ENCODE measurements at places on chromosomes 6 and 20. TPM values are rescaled to one million over a fixed set of nuclear protein-coding genes. Genes with fewer than 3 reads are reported as not detected.
A peak's percentile ranks its signal among the peaks of the same experiment; 100 is the strongest.

DNA sequence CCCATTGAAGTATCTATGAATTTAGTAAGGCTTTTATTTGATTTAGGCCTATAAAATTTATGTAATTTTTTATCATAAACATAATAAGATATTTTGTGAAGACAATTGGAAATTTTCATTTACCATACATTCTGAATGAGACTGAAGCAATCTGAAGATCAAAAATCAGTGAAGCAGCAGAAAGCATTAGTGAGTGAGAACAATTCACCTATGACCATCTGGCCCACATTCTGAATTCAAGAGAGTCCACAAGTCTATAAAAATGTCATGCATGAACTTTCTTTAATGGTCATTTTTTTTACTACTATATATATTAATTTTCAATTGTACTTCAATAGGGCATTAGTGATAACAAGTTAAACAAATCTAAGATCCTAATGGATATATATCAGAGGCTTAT lies 1026.6 kb upstream of the MAP3K7 start:
- H3K27ac ChIP-seq = no peak overlapping the region
- no peaks in the 10 kb centered on the region for H3K4me1 ChIP-seq
- H3K36me3 ChIP-seq = no peaks in the 10 kb centered on the region
- no peak for DNase-seq
- no peaks in the 10 kb centered on the region for H3K27me3 ChIP-seq

DNA sequence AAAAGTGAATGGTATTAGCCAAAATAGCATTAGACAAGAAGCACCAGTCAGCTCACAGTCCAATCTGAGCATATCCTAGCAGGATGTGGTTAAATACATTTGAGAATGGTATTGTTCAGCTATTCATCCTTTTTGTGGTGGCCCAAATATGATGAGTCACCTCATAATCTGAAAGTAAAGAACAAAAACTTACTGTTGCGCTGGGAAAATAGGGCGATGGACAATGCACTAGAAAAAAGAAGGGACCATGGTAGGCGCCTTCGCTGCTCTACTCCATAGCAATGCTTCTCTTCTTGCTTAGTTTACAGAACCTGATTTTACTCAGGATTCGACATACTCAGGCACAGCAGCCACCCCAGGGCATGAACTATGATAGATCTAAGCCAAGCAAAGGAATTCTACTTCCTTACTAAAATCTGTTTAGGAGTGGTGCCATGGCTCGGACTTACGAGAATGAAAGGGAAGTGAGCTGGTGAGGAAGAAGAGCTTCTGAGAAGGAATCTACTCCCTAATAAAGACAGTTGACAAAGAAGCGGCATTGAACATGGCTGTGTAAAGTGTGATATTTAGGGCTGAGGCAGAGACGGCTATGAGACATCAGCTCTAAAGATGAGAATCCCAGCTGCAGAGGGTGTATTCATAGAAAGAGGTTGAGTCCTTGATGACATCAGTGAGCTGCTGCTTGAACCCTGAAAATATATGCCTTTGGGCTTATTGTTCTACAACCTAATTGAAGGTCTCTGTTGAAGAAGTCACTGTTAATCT lies 16.6 kb upstream of the FBXO9 start:
- H3K4me1 ChIP-seq = peaks cover 26% of the 10 kb centered on the region
- no peaks in the 10 kb centered on the region for H3K36me3 ChIP-seq
- peak; percentile 93 for DNase-seq
- no peak overlapping the region for H3K4me3 ChIP-seq
- H3K27ac ChIP-seq = peak overlapping the region; percentile 91

RTEL1 gene
- 14.9 TPM for total RNA-seq

KHDC1L gene
- not detected for total RNA-seq

DCDC2 gene
- 0.06 TPM for total RNA-seq

- no peaks in the 10 kb centered on the region for H3K27me3 ChIP-seq
- H3K36me3 ChIP-seq = no peaks in the 10 kb centered on the region
- H3K27ac ChIP-seq = no peak overlapping the region
- DNase-seq = no peak
- H3K4me3 ChIP-seq = no peak overlapping the region
These were observed 22.7 kb downstream of the UTRN start for GRCh38 chr6:144307880-144308279.

DNA sequence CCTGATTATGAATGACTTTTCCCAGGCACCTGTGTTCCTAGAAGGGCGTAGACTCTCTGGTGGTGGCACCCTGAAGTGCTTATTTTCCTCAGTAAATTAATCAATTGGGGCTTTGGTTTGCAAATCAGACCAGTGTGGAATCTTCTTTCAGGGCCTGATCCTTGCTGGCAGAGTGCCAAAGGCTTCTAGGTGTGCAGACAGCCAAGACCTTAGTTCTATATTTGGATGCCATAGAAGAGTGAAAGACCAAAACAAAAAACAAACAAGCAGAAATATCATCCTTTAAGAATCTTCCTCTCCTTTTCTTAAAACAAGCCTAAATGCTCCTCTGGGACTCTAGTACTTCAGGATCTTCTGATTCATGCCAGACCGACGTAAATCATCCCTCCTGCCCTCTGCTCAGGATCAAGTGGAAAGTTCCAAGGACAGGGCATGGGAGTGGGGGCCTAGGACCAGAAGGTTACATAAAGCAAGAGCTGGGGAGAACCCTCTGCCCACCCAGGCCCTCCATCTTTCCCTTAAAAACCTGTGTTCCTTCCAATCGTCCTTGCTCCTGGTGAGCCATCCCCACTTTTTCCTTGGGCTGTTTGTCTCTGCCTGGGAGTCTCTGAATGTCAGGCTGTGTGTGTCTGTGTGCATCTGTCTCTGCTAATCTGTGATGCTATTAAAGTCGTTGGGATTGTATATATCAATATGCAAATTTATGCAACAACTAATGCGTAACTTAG lies 70.5 kb upstream of the MYLIP start:
- H3K27ac ChIP-seq = no peak overlapping the region
- H3K27me3 ChIP-seq = no peaks in the 10 kb centered on the region
- peak; percentile 51 for DNase-seq
- peaks cover 9% of the 10 kb centered on the region for H3K4me1 ChIP-seq
- no peak overlapping the region for H3K4me3 ChIP-seq
- no peaks in the 10 kb centered on the region for H3K36me3 ChIP-seq

GRCh38 chr6:109503327-109504224 lies 20.6 kb upstream of the ZBTB24 start:
- H3K4me3 ChIP-seq = no peak overlapping the region
- DNase-seq = no peak
- H3K27me3 ChIP-seq = no peaks in the 10 kb centered on the region
- H3K36me3 ChIP-seq = no peaks in the 10 kb centered on the region
- no peaks in the 10 kb centered on the region for H3K4me1 ChIP-seq
- H3K27ac ChIP-seq = no peak overlapping the region

GRCh38 chr6:109082188-109082577 lies 12.5 kb downstream of the SESN1 start:
- H3K4me3 ChIP-seq = no peak overlapping the region
- H3K27me3 ChIP-seq = no peaks in the 10 kb centered on the region
- no peaks in the 10 kb centered on the region for H3K36me3 ChIP-seq

DNA sequence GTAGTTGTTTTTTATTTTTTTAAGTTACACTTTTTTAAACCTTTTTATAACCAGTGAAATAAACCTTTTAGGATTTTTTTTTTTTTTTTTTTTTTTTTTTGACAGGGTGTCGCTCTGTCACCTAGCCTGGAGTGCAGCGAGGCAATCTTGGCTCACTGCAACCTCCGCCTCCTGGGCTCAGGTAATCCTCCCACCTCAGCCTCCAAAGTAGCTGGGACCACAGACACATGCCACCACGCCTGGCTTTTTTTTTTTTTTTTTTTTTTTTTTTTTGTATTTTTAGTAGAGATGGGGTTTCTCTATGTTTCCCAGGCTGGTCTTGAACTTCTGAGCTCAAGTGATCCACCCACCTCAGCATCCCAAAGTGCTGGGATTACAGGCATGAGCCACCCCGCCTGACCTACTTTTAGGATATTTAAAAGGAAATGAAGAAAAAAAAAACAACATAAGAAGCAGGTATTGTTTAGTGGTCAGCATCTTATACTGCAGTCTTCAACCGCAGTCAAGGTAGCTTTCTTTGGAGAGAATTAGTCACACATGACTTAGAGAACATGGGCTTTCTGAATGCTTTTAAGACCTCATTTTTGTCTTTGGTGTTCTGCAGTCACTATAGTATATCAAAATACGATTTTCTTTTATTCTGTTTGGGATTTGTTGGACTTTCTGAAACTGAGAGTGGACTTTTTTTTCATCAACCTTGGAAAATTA lies 1.6 kb downstream of the POLR1H start:
- no peaks in the 10 kb centered on the region for H3K4me1 ChIP-seq
- H3K27me3 ChIP-seq = no peaks in the 10 kb centered on the region
- H3K27ac ChIP-seq = no peak overlapping the region
- H3K36me3 ChIP-seq = no peaks in the 10 kb centered on the region
- DNase-seq = no peak
- H3K4me3 ChIP-seq = peak overlapping the region; percentile 86

DNA sequence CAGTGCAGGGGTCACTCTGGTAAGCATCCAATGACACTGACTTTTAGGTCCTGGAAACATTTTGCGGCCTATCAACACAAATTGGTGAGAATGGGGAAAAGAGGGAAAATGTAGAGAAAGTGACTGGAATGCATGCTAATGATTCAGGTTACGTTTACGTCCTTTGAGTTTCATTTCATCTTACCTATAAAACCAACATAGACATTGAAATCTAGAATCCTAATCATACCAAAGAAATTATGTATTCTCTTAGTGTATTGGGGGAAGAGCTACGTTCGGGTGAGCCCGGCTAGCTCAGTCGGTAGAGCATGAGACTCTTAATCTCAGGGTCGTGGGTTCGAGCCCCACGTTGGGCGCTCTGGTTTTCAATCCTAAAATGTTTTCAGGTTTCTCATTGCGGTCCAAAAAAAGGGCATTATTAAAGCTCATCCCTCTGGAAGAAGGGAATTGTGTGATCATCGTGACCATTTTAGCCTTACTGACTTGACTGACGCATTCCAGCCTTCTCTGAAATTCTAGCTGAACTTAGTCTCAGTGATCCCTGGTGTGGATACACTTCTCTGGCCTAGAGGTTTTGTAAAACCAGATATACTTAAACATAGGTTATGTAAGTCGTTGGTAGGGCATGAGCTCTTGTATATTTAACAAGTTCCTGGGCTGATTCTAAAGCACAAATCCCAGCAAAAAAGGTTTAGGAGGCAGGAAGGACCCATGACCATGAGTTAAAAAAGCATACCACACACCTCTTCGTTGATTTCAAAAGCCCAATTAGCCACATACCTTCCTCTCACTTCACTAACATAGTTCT lies 18.3 kb downstream of the HMGN4 start:
- no peaks in the 10 kb centered on the region for H3K4me1 ChIP-seq
- H3K27me3 ChIP-seq = no peaks in the 10 kb centered on the region
- no peak overlapping the region for H3K4me3 ChIP-seq
- H3K27ac ChIP-seq = peak overlapping the region; percentile 29
- peak; percentile 91 for DNase-seq

- no peaks in the 10 kb centered on the region for H3K36me3 ChIP-seq
- H3K27ac ChIP-seq = no peak overlapping the region
- H3K27me3 ChIP-seq = no peaks in the 10 kb centered on the region
- H3K4me3 ChIP-seq = no peak overlapping the region
- no peak for DNase-seq
- no peaks in the 10 kb centered on the region for H3K4me1 ChIP-seq
These were observed 13.8 kb upstream of the TIAM2 start for GRCh38 chr6:154981079-154981870.

SLPI gene
- not detected for total RNA-seq

DAAM2 gene
- 4.8 TPM for total RNA-seq

DNA sequence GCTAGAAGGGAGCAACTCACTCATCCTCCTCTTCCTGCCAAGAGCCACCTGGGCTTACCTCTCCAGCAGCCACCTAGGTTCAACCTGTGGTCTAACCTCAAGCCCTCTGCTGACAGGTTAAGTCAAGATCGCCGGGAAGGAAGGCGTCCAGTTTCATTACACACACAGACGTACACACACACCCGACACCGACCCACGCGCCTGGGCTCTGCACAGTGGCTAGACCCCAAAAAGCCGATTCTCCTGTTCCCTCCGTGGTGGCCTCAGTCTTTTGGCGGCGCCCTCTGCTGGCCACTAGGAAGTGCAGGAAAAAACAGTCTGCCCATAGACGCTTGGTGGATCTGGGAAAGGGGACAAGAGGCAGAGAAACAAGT lies 52.8 kb downstream of the MRPL14 start:
- H3K4me1 ChIP-seq = peaks cover 48% of the 10 kb centered on the region
- H3K27ac ChIP-seq = peak overlapping the region; percentile 84
- no peaks in the 10 kb centered on the region for H3K27me3 ChIP-seq
- H3K36me3 ChIP-seq = no peaks in the 10 kb centered on the region

All from cardiac muscle cell (in vitro differentiated cells and primary cell).